ENCODE measurements at places on chromosomes 6 and 20.

DNA sequence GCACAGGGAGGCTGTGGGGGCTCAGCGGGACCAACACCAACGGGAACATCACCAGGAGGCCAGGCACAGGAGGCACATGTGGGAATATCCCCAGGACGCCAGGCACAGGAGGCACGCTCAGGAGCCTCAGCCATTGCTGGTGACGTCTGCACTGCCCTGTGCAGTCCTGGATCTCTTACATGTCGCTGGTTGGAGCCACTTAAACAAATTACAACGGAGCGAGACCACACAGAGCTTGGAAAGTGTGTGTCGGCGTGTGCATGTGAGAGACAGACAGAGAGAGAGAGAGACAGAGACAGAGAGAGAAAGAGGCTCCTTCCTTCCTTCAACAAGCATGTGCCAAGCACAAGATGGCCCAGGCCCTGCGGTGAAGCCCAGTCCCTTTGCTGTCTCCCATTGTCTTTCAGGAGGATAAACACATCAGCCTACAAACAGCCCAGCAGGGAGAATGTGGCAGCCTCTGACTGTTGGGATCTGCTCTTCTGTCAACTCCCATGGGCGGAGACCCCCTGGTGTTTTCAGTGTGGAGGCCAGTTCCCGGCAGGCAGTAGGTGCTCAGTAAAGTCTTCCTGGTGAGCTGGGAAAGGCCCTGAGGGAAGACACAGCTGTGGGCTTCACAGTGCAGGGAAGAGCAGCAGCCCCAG is 112.7 kb upstream of the THBS2 start:
- H3K36me3 ChIP-seq = no peaks in the 10 kb centered on the region
- no peaks in the 10 kb centered on the region for H3K27me3 ChIP-seq
- no peak overlapping the region for H3K4me3 ChIP-seq
- no peaks in the 10 kb centered on the region for H3K4me1 ChIP-seq
- H3K27ac ChIP-seq = no peak overlapping the region
- DNase-seq = no peak

- H3K4me1 ChIP-seq = no peaks in the 10 kb centered on the region
- H3K27me3 ChIP-seq = no peaks in the 10 kb centered on the region
- no peak overlapping the region for H3K27ac ChIP-seq
- DNase-seq = peak; percentile 32
- H3K4me3 ChIP-seq = no peak overlapping the region
Measured at GRCh38 chr6:3711776-3712175, 39.7 kb downstream of the PXDC1 start.

- DNase-seq = no peak
- no peaks in the 10 kb centered on the region for H3K36me3 ChIP-seq
- no peak overlapping the region for H3K27ac ChIP-seq
- H3K4me3 ChIP-seq = no peak overlapping the region
- H3K4me1 ChIP-seq = no peaks in the 10 kb centered on the region
Measured at GRCh38 chr6:129940454-129941195, 77.8 kb upstream of the L3MBTL3 start.

- no peaks in the 10 kb centered on the region for H3K4me1 ChIP-seq
- H3K27ac ChIP-seq = no peak overlapping the region
- no peak overlapping the region for H3K4me3 ChIP-seq
Measured at GRCh38 chr6:20092071-20092566, 120.2 kb downstream of the MBOAT1 start.

GRCh38 chr20:1415667-1416468 is 23.0 kb upstream of the FKBP1A start:
- no peaks in the 10 kb centered on the region for H3K4me1 ChIP-seq
- H3K36me3 ChIP-seq = no peaks in the 10 kb centered on the region
- H3K27me3 ChIP-seq = no peaks in the 10 kb centered on the region
- no peak overlapping the region for H3K4me3 ChIP-seq
- no peak overlapping the region for H3K27ac ChIP-seq

DNA sequence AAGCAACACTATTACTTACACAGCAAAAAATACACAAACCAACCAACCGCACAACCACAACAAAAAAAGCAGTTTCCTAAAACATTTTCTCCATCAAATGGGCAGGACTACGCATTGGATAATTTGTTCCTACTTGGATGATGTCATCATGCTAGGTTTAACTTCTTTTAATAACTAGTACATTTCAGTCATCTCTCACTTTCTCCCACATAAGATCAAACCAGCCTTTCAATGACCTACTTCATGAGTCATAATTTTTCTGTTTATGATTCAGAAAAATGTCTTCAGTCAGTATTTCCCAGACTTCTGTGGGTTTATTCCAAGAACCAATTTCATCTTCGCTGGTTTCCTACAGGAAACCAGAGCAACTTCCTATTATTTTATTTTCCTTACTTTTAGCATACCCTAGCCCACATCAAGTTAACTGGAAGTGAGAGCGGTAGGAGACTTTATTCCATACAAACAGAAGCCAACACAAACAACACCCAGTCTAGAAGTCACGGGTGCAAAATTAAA is 134.2 kb downstream of the GMDS start:
- no peak overlapping the region for H3K4me3 ChIP-seq
- no peak for DNase-seq
- H3K27ac ChIP-seq = no peak overlapping the region

DNA sequence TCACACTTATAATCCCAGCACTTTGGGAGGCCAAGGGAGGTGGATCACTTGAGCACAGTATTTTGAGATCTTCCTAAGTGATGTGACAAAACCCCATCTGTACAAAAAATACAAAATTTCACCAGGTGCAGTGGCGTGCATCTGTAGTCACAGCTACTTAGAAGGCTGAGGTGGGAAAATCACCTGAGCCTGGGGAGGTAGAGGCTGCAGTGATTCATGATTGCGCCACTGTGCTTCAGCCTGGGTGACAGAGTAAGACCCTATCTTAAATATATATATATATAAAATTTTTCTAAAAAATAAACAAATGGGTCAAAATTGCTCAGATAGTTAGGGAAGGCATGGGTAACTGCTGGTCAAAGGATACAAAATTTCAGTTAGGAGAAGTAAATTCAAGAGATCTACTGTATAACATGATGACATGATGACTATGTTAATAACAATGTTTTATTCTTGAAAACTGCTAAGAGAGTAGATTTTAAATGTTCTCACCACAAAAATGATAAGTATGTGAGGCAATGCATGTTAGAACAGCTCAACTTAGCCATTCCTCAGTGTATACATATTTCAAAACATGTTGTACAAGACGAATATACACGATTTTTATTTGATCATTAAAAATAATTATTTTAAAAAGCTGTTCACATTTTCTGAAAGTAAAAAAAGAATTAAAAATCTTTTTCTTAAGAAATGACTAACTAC is 24.4 kb downstream of the TBC1D32 start:
- DNase-seq = no peak
- H3K36me3 ChIP-seq = no peaks in the 10 kb centered on the region
- no peaks in the 10 kb centered on the region for H3K4me1 ChIP-seq
- no peak overlapping the region for H3K4me3 ChIP-seq
- H3K27ac ChIP-seq = no peak overlapping the region

DNA sequence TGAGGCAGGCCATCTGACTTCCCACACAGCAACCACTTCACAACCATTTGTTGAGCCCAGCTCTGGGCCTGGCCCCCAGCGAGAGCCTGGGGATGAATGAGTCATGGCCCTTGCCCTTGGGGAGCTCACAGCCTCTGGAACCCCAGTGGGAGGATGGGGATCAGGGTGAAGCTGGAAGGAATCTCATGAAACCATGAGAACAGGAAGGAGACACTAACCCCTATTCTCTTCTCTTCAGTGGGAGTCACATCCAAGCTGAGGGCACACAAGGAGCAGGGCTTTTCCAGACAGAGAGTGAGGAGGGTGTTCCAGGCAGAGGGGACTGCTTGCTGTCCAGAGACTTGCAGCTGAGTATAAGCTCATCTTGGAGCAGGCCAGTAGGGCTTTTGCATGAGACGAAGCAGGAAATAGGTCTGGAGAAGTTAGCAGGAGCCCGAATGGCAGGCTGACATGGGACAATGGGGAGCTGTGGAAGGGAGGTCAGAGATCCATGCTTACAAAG is 7.5 kb downstream of the FOXS1 start:
- peak overlapping the region; percentile 23 for H3K27ac ChIP-seq
- DNase-seq = no peak
- H3K4me3 ChIP-seq = no peak overlapping the region

GRCh38 chr6:140256248-140256647 is 881.8 kb upstream of the CITED2 start:
- H3K36me3 ChIP-seq = no peaks in the 10 kb centered on the region
- no peaks in the 10 kb centered on the region for H3K4me1 ChIP-seq
- no peaks in the 10 kb centered on the region for H3K27me3 ChIP-seq
- H3K4me3 ChIP-seq = no peak overlapping the region

DNA sequence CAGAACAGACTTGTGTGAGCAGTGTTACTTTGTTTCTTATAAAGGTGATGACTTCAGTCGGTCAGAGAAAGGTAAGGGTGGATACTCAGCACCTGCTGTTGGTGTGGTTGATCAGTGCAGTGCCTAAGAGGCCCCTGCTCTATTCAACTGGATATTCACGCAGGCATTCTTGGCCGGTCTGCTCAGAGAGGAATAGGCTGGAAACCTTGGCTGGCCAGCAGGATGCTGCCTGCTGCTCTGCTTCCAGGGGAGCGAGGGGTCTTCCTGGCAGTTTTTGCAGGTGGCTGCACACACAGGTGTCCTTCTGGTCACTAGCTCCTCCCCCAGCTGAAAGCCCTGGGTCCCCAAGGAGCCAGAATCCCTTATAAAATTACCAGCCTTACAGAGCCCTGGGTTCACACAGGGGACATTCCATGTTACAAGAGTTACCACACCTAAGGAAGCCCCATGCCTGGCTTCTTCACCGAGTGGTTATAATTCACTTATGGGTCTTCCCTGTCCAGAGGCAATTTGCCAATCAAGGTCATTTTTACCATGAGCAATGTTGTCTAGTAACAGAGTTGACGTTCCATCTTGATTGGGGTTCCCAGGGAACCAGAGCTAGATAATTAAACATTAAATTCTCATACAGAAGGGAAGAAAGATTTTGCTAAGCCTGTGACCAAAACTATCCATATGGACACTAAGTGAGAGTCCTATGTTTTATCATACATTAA is 16.4 kb downstream of the SYNJ2 start:
- no peaks in the 10 kb centered on the region for H3K36me3 ChIP-seq
- H3K4me3 ChIP-seq = no peak overlapping the region
- DNase-seq = no peak
- H3K4me1 ChIP-seq = no peaks in the 10 kb centered on the region

- H3K27me3 ChIP-seq = no peaks in the 10 kb centered on the region
- H3K36me3 ChIP-seq = no peaks in the 10 kb centered on the region
- H3K4me3 ChIP-seq = no peak overlapping the region
- H3K27ac ChIP-seq = peak overlapping the region; percentile 15
- peaks cover 6% of the 10 kb centered on the region for H3K4me1 ChIP-seq
Measured at GRCh38 chr20:63941282-63942081, 14.7 kb downstream of the UCKL1 start.

GRCh38 chr6:17101422-17102257 is at the start of gene STMND1:
Gene STMND1 (plus strand): TSS chr6:17102050. CDS start chr6:17102258, 208 bp downstream.
- H3K27ac ChIP-seq = peak within 1 kb of the TSS; percentile 74
- DNase-seq = peak; percentile 80
- no peaks in the 10 kb centered on the region for H3K27me3 ChIP-seq
- no peaks in the 10 kb centered on the region for H3K36me3 ChIP-seq

DNA sequence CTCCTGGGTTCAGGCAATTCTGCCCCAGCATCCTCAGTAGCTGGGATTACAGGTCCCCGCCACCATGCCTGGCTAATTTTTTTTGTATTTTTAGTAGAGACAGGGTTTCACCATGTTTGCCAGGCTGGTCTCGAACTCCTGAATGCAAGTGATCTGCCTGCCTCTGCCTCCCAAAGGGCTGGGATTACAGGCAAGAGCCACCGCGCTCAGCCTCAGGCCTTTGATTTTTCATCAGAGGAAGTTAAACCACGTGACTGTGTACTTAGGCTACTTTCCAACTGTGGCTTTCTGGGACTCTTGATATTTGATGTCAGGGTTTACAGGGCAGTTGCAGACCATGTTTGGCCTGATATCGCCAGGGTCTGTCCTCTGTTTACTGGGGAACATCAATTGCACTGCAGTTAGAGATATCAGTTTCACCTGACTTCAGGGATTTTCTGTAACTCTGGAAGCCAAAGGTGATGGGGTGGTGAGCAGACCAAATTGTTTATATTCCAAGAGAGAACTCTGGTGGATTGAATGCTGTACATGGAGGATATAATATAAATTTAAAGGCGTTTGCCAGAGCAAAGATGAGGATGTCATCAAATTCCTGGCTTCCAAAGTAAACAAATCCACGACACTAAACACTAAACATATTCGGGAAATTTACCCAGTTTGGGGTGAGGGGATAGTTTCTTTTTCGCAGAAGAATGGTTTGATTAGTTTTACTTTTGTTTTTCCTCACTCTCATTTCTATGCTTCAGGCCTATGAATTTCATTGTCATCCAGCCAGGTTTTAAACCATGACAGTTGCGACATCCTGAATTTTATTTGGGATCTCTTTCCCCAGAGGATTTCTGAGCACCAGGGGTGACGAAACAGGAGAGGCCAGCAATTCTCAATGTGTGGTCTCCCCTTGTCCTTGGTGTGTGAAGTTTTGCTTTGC is 4.2 kb downstream of the PSMF1 start:
- H3K4me3 ChIP-seq = no peak overlapping the region
- H3K4me1 ChIP-seq = peaks cover 33% of the 10 kb centered on the region
- H3K36me3 ChIP-seq = no peaks in the 10 kb centered on the region
- DNase-seq = no peak
- no peaks in the 10 kb centered on the region for H3K27me3 ChIP-seq
- no peak overlapping the region for H3K27ac ChIP-seq

- H3K4me3 ChIP-seq = no peak overlapping the region
- H3K27me3 ChIP-seq = no peaks in the 10 kb centered on the region
- H3K27ac ChIP-seq = no peak overlapping the region
Measured at GRCh38 chr6:65708162-65708561, 1.1 kb upstream of the EYS start.

DNA sequence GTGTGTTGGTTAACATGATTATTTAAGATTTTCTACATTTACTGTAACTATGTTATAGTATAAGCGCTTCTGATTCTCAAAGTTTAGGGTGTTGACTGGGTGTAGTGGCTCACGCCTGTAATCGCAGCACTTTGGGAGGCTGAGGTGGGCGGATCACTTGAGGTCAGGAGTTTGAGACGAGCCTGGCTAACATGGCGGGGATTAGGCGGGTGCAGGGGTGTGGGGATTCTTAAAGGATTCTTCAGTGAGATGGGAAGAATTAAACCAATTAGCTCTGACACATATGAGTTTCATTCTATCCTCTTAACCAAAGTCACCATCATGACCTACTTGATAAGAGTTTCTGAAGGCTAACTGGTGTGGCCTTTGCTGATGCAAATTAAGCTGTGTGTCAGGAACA is 39.2 kb downstream of the GSTA4 start:
- no peak overlapping the region for H3K4me3 ChIP-seq
- no peak overlapping the region for H3K27ac ChIP-seq
- DNase-seq = no peak
- no peaks in the 10 kb centered on the region for H3K36me3 ChIP-seq
- no peaks in the 10 kb centered on the region for H3K27me3 ChIP-seq

DNA sequence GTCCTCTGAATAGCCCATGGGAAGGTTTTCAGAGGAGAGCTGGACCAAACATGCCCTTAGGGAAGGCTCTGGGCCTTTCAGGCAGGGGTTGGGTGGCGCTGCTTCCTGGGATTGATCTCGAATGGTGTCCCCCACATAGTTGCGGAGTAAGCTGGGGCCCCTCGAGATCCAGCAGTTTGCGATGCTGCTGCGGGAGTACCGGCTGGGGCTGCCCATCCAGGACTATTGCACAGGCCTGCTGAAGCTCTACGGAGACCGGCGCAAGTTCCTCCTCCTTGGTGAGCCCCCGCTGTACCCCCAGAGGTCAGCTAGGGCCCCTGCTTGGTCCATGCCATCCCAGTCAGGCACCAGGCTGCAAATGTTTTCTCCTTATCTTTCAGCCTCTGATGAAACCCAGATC is 19.3 kb downstream of the CCM2L start:
- DNase-seq = no peak
- H3K27ac ChIP-seq = no peak overlapping the region
- H3K4me1 ChIP-seq = peaks cover 5% of the 10 kb centered on the region
- H3K36me3 ChIP-seq = no peaks in the 10 kb centered on the region
- no peak overlapping the region for H3K4me3 ChIP-seq
- H3K27me3 ChIP-seq = no peaks in the 10 kb centered on the region
